ENCODE measurements at places on chromosomes 11 and 22.

DNA sequence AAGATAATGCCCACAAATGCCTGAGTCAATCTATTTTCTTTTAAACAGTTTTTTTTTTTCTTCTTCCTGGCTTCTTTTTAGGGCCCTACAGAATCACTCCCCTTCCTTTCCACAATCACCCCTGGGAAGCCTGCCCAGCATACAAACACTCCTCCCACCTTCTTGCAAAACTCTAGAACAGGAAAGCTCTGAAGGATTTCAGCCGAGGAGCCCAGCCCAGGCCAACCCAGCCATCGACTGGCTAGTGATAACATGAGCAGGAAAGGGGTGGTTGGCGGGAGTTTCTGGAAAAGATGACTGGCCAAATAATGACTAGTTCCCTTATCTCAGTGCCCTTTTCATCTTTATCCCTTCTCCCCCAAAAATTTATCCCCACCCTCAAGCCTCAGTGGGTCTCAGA lies 68.2 kb downstream of the USP35 start:
- DNase-seq = no peak

DNA sequence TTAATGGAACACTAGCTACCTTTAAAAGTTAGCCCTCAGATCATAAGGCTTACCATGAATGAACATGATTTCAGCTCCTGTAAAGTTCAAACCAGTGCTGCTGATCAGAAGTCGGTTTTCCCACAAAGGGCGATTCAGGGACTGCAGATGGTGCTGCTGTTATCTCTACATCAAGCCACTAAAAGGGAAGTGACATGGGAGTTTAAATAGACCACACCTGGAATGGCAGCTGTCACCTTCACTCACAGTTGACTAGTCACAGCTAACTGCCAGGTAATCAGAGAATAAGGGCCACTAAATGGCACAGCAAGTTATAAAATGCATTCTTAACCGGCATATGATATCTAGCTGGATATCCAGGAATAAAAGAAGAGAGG lies 581.1 kb upstream of the ARHGAP42 start:
- DNase-seq = no peak

DNA sequence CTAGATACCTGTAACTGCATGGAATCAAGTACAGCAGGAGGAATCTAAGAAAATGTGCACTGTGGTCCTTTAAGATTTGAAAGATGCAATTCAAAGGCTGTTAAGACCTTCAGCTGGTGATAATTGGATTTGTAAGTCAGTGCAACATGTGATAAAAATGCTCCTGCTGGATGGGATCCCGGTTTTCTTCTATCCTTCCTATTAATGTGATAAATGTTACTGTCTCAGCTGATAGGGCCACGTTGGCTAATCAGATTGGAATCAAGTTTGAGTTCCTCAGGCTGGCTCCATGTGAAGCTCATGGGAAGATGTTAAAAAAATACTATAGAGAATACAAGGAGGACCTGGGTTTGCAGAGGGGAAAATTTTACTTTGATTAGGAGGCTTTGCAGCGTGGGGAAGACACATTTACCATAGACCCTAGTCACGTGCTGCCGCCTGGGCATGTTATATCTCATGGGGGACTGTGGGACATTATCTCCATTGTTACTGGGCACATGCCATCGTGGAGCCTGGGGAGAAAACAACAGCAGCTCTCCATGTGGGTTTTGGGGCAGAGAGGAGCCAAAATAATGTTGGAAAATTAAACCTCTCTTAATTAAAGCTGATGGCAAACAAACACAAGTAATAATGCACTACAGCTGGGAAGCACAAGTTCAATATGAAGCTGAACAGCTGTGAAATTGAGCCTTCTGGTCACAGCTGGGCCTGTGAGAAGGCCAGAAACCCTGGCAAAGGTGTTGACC lies 652.5 kb downstream of the NTM start:
- no peak for DNase-seq

GRCh38 chr11:70672991-70673653 lies 274.8 kb downstream of the CTTN start:
- no peak for DNase-seq

GRCh38 chr22:38881464-38881871 lies 9.5 kb upstream of the CBX6 start:
- no peak for DNase-seq

- DNase-seq = no peak
Measured at GRCh38 chr11:126138636-126139035, 72.8 kb downstream of the RPUSD4 start.

GRCh38 chr11:122843281-122844141 lies 5.2 kb downstream of the CRTAM start:
- DNase-seq = no peak

DNA sequence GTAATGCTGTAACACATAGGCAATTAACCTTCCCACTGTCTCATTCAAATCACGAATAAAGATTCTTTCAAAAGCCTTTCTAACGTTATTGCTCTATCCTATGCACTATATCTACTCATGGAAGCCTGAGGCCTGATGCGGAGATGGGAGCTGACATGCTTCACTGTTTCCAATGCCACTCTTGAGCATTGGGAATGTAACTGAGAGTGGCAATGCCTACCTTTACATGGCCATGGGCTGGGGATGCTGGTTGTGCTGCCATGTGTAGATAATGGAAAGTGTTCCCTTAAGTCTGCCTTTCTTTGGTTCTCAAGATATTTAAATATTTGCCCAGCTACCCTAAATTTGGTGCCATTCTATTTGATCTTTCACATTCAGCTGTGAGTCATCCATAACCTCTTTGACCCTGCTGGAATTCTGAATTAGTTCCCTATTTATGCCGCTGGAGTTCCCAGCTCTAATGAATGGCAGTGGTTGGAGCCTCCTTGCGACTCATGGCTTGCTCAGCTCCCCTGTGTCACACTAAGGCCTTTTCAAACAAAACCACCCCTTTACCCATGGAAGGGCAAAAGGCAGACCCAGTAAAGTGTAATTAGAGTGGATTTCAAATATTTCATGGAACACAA lies 21.4 kb upstream of the DKK3 start:
- no peak for DNase-seq

DNA sequence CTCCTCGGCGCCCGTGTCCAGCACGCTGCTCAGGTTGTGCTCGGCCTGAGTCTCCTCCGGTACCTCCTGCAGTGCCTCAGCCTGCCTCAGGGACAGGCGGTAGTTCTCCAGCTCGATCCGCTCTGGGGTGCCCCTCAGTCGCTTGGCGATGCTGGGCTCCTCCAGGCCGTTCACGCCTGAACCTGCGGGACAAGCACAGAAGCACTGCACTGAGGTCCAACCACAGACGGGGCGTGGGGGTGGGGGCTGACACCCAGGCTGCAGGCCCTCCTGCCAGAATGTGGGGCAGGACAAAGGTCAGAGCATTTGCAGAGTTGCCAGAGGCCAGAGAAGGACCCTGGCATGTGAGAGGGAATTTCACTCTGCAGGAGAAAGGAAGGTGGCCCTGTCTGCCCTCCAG lies 67.6 kb upstream of the BID start:
- no peak for DNase-seq

DNA sequence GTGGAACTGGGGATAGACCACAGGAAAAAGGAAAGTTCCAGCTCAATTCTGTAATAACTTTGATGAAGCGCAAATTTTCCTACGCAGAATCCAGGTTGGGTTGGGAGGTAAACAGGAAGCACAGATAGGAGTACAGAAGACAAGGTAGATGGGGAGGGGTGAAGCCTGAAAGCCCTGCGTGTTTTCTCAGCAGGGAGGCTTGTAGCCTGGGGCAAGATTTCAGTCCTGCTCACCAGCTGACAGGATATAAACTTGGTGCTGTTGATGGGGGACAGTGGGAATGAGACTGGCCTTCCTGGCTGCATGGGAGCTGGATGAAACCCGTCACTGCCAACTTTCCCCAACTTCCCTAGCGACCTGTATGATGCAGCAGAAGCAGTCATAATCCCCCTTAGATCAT lies 114.9 kb downstream of the ARHGAP32 start:
- no peak for DNase-seq

GRCh38 chr11:110712659-110713448 lies 617 bp upstream of the ARHGAP20 start:
- no peak for DNase-seq

DNA sequence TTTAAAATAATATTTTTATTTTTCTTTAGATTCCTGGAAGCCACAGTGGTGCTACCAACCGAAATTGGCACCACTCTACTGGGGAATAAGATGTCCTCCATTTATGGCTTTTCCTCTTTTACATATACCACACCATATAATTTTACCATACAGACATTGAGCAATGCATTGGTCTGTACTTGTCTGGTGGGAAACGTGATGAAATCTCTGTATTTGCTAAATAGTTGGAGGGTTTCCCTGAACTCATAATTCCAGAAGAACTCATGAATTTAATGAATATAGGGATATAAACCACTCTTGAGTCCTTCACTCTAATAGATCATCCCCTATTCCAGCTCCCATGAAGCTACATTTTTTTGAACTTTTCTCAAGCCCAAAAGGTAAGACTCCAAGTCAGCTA lies 28.0 kb upstream of the MMP13 start:
- no peak for DNase-seq

DNA sequence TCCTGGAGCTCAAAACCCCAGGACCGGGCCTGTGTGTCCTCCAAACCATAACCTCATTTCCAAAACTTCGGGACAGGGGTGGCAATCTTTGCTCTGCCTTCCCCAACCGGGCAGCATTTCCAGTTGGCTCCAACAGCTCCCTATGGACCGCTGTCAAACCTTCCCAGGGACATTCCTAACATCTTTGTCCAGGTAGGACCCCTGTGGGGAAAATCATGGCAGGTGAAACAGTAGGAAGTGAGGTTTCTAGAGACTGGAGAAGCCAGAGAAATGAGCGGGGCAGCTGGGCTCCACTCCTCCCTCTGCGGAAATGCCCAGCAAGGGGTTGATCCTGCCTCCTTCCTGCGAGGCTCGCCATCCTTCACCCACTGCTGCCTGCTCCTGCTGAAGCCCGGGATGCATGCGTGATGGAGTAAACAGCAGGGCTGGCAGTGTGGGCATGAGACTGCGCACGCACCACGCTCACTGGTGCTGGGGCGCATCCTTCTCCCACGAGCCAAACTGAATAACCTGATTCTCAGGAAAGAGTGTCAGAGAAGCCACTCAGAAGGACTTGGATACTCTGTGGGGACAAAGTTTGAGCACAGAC lies 136.4 kb downstream of the BUD13 start:
- DNase-seq = no peak

DNA sequence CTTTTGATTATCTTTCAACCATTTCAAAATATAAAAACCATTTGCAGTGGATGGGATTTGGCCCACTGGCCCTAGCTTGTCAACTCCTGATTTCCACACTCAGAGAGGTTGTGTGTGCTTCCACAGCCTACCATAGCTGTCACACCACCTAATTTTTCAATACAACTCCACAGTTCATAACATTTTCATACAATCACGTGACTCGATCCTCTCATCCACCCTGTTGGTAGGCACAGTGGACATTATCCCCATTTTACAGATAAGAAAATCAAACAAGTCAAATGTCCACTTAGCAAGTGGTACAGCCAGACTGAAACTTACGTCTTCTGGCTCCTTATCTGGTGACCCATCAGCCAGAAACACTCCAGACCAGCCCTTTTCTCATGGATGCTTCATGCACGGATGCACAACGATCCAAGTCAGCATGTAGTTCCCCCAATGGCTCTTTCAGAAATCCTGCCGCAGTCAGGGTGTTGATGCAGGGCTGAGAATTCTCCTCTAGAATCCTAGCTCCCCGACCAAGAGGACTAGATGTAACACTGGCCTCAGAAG lies 88.0 kb downstream of the ABTB2 start:
- DNase-seq = no peak

DNA sequence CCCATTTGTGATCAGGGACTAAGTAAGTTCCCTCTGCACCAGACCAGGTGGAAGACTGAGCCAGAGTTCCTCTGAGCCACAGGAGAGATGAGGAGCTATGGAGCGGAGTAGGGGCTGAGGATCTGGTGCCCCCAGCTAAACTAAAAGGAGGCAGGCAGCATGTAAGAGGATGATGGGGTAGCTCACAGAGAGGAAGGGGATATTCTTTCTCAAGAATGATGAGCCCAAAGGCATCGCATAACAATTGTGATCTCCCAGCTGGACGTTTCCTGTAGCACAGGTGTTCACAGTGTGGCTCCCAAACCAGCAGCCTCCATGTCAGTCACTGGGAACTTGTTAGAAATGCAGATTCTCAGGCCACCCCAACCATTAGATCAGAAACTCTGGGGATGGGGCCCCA lies 24.4 kb downstream of the ADAMTS8 start:
- DNase-seq = no peak

GRCh38 chr11:107018902-107019493 lies 722 bp upstream of the GUCY1A2 start:
- no peak for DNase-seq

DNA sequence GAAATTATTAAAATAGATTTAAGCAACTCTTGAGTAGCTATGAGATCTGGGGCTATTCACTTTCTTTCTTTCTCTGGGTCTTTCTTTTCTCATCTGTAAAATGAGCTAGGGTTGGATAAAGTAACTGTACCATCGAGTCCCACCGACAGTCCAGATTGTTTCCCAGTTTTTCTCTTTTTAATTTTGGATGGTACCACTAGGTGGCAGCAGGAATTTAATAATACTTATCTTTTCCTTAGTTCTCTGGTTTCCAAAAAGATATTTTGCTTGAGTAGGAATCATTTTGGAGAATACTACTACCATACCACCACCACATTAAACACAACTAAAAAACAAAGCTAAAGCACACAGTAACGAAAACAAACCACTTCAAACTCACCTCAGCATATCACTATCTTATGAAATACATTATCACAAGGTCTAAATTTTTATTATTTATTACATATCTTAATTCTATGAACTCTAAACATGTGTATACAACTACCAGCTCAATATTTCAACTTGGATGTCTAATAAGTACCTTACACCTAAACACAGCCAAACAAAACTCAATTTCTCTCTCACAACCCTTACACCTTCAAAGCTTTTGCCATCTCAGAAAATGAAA lies 584.0 kb downstream of the KCNA4 start:
- DNase-seq = no peak

- DNase-seq = no peak
Measured at GRCh38 chr11:114236829-114237228, 59.4 kb upstream of the NNMT start.

GRCh38 chr22:45710469-45710868 lies 38.8 kb downstream of the ATXN10 start:
- no peak for DNase-seq

DNA sequence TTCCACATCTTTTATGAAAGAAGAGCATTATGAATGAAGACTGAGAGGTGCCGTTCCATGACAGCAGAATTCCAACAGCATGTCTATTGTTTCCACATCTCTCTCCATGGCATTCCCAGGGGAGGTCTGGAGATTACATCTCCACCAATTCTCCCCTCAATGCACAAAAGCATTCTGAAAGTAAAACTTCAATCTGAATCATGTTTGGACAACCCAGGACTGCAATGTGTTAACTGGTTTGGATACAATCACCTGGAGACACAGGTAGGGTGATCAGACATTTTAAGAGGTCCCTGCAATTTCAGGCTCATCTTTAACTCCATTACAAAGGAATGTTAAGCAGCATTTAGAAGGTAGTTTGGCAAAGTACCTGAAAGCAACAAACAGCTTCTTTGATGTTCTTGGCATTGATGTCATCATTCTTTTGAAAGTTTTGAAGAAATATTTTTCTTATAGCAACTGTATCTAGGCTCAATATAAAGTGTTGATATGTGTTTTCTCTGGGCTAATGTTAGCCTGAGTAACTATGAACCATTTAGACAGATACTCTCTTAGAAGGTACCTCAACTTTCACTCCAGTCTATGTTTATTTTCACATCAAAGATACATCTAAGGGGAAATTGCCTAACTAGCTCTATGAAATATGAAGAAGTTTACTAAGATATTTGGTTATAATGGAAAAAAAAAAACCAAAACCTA lies 181.4 kb upstream of the MTMR2 start:
- DNase-seq = no peak

GRCh38 chr11:76148941-76149613 lies 57.2 kb downstream of the WNT11 start:
- no peak for DNase-seq
